SIG-M5 (cell line): ENCODE measurements at places on chromosomes 12 and 14.

DNA sequence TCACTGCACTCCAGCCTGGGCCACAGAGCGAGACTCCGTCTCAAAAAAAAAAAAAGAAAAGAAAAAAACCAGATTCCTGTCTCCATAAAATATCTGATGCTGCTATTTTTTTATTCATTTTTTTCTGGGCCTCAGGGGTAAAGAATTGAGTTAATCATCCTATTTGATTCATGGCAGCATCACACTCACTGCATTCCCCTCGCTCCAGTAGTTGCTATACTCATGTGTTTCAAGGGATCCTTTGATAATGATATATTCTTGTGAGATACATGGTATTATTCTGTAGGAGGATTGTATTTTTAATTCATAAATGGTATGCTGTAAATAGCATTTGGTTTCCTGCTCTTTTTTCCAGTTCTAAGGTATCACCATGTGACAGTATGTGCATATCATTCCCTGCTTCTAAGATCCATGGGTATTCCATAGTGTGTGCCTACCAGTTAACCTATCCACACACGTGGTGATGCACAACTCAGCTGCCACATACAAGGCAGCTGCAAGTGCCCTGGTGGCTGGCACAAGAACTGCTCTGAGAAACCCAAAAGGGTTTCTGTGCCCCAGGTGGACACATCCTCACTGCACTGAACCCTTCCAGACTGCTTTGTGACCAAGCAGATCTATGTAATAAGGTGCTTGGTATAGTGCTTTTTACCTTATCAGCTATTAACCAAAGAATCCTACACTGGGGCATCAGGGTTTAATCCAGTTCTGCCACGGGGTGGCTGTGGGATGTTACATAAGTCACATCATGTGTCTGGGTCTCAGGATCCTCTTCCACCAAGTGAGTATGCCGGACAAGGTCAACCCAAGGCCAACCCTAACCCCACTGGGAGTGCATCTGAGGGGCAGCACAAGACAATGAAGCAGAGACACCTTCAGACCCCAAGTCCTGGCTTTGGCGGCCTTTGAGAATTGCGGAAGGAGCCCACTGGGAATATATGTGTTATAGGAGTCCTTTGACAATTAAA, 74.6 kb downstream of the ZFP36L1 start:
- no peak for DNase-seq

DNA sequence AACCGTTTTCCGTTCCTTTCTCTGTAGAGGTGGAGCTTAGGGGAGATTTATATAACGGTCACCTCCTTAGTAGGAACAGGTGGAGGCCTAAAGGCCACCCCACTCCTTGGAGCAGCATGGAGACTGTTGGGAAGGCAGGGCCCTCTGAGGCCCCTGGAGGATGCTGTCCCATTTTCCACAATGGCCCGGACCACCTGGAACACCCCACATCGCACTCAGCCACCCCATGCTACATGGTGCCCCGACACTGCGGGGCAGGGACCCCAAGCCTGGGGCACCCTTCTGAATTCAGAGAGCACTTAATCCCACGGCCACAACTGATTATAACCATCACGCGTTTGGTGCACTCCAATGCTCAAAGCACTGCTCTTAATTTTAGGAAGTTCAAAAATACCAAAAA, 41.4 kb downstream of the C14orf132 start:
- DNase-seq: no peak

GRCh38 chr12:6310771-6311610, 509 bp downstream of the PLEKHG6 start:
- no peak for DNase-seq

DNA sequence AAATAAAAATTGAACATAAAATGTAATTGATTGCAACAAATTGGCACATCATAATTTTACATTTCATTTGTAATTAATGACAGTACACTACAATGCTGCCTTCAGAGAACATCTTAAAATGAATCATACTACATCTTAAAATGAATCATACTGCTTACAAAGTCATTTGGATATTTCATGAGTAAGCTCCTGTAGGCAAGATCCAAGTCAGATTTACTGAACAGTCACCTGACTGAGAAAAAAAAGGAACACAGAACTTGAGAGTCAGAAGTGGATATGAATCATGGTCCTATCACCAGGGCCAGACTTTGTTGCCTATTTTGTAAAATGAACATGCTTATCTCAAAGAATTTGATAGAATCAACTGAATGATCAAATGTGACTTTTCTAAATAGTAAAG, 32.7 kb upstream of the FBLN5 start:
- DNase-seq: no peak

DNA sequence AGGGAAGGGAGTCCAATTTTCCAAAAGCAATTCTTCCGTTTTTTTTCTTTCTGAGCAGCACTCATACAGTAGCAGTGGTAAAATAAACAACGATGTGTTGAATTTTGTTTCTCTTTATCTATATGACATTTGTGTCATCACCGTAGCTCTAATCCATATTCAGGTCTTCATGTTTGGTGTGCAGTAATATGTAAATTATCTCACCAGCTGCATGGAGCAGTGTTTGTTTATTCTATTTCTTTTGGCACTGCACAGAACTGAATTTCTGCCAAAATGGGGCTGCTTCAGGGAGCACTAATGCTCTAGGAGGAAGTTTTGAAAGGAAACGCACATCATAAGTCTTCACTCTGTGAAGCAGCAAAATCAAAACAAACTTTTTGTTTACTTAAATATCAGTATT, 130.0 kb upstream of the NPAS3 start:
- no peak for DNase-seq

- DNase-seq: no peak
These were observed 173.1 kb downstream of the SLC38A4 start for GRCh38 chr12:46652692-46653091.

- DNase-seq: no peak
These were observed 338.3 kb downstream of the DPF3 start for GRCh38 chr14:72555609-72556000.

GRCh38 chr14:33370426-33370825, 431.7 kb downstream of the NPAS3 start:
- DNase-seq: no peak

GRCh38 chr12:49511410-49511809, 27.4 kb upstream of the KCNH3 start:
- no peak for DNase-seq

DNA sequence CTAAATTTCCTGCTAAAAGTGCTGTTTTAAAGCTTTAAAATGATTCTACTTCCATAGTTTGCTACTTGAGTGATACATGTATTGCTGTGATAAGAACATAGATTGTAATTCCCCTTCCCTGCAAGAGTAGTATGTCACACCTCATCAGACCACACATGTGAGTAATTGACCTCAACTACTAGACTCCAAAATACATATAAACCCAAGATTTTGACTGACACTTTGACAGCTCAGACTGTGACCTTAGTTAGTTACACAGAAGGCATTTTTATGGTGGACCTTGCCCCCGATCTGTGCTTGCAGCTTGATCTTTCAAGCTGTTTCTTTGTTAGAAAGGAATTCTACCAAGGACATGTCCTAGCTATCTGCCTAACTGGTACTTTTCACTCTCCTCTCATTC, 18.6 kb downstream of the APOBEC1 start:
- DNase-seq: no peak

GRCh38 chr14:70822530-70823185, 13.3 kb upstream of the MAP3K9 start:
- DNase-seq: no peak

- DNase-seq: no peak
These were observed 7.8 kb downstream of the PELI2 start for GRCh38 chr14:56125772-56126636.

GRCh38 chr14:29529418-29529817, 398.2 kb downstream of the PRKD1 start:
- no peak for DNase-seq

DNA sequence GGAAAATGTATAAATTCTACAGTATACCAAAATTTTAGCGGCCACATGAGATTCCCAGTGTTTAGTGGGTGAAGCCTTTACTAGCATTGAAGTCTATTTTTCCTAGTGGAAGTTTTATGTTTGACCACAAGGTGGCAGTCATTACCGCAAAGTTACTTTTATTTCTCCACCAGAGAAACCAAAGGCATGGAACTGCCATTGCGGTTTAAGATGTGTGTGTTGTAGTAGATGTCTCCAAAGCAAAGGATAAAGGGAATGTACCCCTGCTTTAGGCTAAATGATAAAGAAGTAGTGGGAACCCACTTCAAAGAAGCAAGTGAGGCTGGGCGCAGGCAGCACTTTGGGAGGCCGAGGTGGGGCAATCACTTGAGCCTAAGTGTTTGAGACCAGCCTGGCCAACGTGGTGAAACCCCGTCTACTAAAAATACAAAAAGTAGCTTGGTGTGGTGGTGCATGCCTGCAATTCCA, 140.5 kb downstream of the PRKCH start:
- no peak for DNase-seq

DNA sequence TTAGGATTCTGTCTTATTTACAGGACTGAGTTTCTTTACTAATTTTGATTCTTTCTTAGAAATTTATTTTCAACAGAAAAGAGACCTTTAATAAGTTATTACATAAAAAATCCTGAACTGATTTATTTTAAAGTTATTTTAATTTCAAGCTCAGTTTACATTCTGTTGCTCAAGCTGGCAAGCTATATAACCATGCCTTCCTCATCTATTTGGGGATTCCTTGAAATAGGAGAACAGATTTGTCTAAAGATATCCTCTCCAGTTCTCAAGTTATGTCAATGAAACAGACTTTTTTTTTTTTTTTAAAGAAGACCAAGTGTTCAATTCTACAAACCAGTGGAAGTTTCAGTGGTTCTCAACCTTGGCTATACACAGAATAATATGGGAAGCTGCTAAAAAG, 103.3 kb upstream of the TRHDE start:
- no peak for DNase-seq

GRCh38 chr14:85115921-85116320, 414.0 kb upstream of the FLRT2 start:
- DNase-seq: no peak
